Left ventricle myocardium inferior (tissue), 1 donor: ENCODE measurements at places on chromosomes 16 and 17. TPM values are rescaled to one million over a fixed set of nuclear protein-coding genes. Genes with fewer than 3 reads are reported as not detected.

The HMOX2 gene
- 115 TPM for total RNA-seq

DNA sequence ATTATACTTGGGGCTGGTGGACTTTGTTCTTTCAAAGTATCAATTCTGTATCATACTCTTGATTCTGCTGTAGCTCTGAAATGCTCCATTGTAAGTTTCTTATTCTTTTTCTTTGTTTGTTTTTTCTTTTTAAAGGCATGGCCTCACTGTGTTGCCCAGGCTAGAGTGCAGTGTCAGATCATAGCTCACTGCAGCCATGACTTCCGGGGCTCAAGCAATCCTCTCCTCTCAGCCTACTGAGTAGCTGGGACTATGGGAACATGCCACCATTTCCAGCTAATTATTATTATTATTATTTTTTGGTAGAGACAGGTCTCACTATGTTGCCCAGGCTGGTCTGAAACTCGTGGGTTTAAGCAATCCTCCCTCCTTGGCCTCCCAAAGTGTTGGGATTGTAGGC lies 38.9 kb upstream of the METTL9 start:
- H3K27ac ChIP-seq = no peak overlapping the region
- H3K27me3 ChIP-seq = peaks cover 2% of the 10 kb centered on the region
- H3K4me1 ChIP-seq = peaks cover 16% of the 10 kb centered on the region

GRCh38 chr17:39934324-39934723 lies 6.8 kb downstream of the LRRC3C start:
- H3K27me3 ChIP-seq = no peaks in the 10 kb centered on the region
- no peaks in the 10 kb centered on the region for H3K36me3 ChIP-seq
- peaks cover 54% of the 10 kb centered on the region for H3K4me1 ChIP-seq
- peak overlapping the region; percentile 80 for H3K27ac ChIP-seq
- no peak for DNase-seq

DNA sequence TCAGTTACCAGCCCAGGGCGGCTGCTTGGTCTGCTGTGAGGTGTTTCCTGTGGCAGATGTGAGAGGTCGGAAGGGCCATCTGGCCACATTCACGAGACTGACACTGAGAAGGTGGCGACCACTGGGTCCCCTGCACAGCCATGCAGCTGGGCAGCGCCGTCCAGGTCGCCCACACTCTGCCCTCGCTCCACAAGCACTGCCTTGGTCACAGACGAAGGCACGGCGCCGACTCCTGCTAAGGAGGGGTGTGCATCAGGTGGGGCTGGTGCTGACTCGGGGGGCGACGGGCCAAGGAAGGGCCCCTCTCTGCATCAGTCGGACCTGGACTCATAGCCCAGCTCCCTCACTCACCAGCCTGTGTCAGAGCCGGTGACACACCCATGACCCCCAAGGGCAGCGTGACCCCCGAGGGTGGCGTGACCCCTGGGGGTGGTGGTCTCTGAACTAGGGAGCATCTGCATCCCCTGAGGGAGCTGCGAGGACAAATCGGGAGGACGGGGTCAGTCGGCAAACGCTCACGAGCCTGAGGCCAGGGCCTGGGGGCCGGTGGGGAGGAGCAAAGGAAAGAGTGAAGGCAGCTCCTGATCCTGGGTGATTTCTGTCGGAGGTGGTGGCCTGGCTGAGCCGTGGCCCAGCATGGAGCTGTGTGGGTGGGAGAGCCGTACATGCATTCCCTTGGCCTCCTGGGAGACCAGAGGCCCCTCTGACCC lies 30.4 kb downstream of the NME3 start:
- no peak overlapping the region for H3K27ac ChIP-seq
- H3K4me3 ChIP-seq = no peak overlapping the region
- peaks cover 33% of the 10 kb centered on the region for H3K36me3 ChIP-seq
- no peaks in the 10 kb centered on the region for H3K4me1 ChIP-seq
- no peaks in the 10 kb centered on the region for H3K27me3 ChIP-seq

DNA sequence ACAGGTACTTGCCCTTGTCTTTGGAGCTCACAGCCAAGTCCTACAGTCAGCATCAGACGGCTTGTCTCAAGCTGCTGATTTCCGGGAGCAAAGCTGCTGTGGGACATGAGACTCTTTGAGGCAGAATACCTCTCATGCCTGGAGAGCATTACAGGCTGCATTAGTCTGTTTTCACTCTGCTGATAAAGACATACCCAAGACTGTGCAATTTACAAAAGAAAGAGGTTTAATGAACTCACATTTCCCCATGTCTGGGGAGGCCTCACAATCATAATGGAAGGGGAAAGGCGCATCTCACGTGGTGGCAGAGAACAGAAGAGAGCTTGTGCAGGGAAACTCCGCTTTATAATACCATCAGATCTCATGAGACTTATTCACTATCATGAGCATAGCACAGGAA lies 661.2 kb downstream of the WWOX start:
- H3K4me1 ChIP-seq = peaks cover 14% of the 10 kb centered on the region
- H3K27me3 ChIP-seq = no peaks in the 10 kb centered on the region
- no peak for DNase-seq
- no peak overlapping the region for H3K27ac ChIP-seq
- H3K36me3 ChIP-seq = no peaks in the 10 kb centered on the region

DNA sequence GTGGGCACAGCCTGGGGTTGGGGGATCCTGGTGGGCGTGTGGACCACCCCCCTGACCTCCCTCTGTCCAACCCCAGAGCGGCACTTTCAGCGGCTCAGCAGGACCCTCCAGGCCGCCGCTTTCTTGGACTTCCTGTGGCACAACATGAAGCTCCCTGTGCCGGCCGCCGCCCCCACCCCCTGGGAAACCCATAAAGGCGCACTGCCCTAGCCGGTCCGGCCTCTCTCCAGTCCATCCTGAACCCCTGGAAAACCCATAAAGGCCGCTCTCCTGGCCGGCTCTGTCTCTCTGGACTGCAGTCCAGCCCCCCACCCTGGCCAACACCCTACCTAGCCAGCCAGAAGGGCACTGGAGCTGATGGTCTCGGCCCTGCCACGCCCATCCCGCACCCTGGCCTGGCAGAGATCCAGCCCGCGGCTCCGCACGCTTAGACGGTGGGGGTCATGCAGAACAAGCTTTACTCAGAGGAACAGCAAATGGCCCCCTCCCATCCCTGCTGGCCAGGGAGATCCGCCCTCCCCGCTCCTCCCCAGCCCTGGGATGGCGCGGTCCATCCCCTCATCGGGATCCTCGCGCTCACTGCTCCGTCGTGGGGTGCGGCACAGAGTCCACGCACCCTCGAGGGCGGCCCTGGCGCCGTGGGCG lies 2.7 kb downstream of the NOXO1 start:
- no peak overlapping the region for H3K27ac ChIP-seq
- no peak overlapping the region for H3K4me3 ChIP-seq
- peaks cover 84% of the 10 kb centered on the region for H3K27me3 ChIP-seq
- H3K36me3 ChIP-seq = peaks cover 54% of the 10 kb centered on the region
- no peak for DNase-seq

DNA sequence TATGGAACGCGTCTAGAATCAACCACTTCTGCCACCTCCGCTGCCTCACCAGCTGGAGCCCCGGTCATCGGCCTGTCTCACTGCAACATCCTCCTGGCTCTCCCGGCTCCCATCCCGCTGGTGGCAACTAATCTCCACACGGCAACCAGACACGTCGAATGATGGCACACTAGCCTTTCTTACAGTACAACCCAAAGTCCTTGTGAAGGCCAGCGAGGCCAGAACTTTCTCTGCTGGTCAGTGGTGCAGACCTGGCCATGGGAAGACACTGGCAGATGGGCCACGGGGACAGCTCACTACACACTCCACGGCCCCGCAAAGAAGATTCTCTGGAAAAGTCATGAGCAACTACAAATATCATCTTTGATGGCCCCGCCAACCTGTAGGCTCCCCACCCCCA lies 117.6 kb downstream of the RMI2 start:
- no peak overlapping the region for H3K4me3 ChIP-seq
- H3K27me3 ChIP-seq = no peaks in the 10 kb centered on the region
- H3K36me3 ChIP-seq = no peaks in the 10 kb centered on the region
- H3K27ac ChIP-seq = no peak overlapping the region

- H3K4me1 ChIP-seq = no peaks in the 10 kb centered on the region
- H3K27ac ChIP-seq = no peak overlapping the region
- no peaks in the 10 kb centered on the region for H3K36me3 ChIP-seq
- no peak for DNase-seq
Measured at GRCh38 chr17:51536627-51537026, 276.3 kb downstream of the UTP18 start.

DNA sequence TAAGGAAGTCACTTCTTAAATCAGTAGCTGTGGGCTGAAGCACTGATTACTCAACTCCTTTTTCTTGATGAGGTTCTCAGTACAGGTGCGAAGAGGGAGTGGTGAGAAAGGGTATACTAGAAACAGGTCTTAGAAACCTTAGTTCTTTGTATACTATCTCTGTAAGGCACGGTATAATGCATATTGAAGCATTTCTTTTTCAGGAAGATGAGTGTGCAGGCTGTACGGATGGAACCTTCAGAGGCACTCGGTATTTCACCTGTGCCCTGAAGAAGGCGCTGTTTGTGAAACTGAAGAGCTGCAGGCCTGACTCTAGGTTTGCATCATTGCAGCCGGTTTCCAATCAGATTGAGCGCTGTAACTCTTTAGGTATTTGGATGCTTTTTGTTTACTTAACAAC lies 39.2 kb downstream of the CYLD start:
- H3K4me1 ChIP-seq = no peaks in the 10 kb centered on the region
- H3K36me3 ChIP-seq = peaks cover 76% of the 10 kb centered on the region
- no peak overlapping the region for H3K27ac ChIP-seq
